CD4-positive, alpha-beta T cell treated with Interleukin-10 for 1 hour (primary cell): ENCODE measurements at places on chromosomes 12 and 14.

DNA sequence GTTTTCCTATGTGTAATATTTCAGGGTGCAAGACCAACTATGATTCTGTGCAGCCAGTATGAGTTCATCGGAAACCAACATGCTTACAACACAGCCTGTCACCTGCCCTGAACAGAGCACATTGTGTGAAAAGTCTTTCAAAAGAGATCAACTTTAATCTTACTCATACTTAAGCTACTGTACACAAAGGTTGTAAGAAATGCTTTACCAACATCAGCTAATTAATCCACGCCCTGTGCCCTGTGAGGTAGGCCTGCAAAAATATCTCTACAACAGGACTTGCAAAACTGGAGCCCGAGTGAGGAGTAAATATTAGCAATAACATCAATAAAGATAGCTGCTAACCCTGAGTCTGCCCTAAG, 15.1 kb downstream of the APPL2 start:
- no peak for DNase-seq

DNA sequence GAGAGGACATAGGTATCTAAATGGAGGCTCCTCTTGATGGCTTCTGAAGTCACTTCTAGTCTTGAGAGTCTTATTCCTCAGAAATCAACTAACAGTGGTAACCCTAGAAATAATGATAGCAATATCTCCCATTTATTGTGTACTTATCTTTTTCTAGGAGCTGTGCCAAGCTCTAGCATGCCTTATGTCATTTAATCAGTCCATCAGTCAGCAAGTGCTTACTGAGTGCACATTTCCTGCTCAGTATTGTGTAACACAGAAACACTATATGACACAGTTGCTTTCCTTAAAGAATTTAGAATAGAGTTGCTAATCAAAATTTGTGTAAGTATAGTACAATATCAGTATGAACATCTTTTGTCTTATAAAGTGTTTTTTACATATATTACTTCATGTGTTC, 36.6 kb downstream of the KRT76 start:
- no peak for DNase-seq

GRCh38 chr12:100127766-100128511, 14.7 kb downstream of the BLTP3B start:
- DNase-seq, result no peak

DNA sequence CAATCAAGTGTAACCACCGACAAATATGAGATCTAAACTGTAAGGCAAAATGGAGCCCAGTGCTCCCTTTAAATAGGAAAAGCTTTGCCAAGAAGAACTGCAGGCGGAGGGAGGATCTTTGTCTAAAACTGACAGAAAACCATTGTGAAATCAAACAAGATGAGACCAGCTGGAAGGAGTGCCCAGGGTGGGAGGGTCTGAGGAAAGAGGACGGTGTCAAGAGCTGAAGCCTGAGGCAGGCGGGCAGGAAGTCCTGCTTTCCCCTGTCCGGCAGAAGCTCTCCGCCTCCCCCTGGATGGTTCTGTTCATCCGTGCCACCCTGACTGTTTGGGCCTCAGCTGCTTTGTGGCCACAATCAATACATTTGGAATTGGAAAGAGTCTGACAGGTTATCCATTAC, 37.5 kb downstream of the CDC42BPB start:
- no peak for DNase-seq

DNA sequence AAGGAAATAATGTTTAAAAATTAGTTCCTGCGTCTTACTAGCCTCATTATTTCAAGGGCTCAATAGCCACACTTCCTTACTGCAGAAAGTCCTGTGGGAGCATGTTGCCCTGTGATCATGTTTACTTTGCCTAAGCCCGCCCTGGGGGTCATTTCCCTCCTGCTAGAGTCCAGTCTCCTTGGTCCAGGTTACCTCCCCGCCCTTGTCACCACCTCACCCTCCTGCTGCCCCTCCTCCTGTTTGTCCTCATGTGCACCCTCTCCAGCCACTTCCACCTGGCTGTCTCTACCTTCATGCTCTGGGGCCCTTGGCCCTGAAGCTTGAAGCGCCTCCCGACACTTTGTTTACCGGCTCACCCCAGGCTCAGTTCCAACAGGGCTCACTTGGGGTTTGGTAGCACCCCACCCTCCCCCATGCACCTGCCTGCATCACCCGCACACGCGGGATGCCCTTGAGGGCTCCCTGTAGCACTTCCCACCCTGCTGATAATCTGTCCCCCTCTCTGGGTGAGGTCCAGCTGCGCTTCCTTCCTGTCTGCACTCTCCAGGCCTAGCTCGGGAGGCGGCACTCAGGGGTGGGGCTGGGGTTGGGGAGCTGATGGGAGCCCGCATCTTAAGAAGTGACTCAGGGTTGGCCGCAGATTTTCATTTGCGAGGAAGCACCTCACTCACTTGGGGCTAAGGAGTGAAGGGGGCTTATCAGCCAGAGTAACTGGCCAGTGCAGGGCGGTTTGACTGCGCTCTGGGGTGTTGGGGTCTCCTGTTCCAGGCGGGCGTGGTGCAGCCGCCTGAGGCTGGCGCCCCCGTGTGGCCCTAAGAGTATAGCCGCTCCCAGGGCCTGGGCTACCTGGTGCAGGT, 40.1 kb downstream of the SMIM41 start:
- peak; percentile 41 for DNase-seq

DNA sequence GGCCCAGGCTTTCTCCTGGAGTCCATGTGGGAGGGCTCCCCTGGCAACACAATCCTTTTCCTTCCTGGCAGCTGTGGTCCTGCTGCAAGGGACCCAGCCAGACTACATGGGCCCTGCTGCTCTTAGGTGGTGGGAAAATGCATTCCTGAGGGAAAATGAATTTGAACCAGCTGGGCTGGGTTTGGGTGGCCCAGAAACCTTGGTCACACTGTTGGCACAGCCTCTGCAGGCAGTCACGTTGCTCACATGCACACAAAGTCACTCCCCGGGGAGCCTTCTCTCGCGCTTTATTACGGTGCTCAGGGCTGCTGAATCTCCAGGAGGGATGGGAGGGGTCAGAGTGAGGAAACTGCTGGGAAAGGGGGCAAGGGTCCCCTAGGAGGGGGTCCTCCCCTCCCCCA, 17.2 kb downstream of the PLEKHG3 start:
- no peak for DNase-seq

DNA sequence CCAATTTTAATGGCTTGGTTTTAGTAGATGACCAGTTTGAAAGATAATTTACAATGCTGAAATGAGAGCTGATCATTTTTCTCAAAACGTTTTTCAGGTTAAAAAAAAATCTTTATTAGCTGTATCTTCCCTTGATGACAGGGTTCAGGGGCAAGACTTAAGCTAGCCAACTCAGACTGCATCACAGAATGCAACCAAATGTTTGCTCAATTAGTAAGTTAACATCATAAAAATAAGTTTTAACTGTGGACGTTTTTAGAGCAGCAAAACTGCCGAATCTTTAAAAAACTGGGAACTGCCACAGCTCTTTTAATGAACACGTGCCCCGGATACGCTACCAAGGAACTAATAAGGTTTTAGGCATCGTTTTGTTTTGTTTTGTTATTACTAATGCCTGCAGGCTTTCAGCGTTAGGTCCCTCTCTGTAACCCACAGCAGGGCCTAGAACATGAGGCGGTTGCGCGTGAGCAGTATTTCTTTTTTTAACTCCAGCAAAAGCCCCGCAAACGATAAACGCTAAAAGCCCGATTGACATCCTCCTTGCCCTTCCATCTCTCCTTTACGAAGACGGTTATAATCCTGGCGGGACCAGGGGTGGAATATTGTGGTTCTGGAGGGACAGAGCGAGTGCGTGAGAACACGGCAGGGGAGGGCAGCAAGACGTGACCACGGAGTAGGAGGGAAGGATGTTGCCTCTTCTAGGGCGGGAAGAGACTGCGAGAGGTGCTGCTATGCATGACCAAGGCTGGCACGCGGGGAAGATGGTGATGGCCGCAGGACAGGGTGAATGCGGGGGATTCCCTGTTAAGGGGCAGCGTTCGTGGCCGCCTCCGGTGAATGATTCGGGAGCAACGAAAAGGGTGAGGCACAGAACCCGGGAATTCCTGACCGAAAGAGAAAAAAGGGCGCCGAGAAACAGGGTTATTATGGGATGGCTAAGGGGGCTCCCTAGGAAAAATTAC, 652 bp downstream of the SUPT16H start:
- DNase-seq, result peak; percentile 53

DNA sequence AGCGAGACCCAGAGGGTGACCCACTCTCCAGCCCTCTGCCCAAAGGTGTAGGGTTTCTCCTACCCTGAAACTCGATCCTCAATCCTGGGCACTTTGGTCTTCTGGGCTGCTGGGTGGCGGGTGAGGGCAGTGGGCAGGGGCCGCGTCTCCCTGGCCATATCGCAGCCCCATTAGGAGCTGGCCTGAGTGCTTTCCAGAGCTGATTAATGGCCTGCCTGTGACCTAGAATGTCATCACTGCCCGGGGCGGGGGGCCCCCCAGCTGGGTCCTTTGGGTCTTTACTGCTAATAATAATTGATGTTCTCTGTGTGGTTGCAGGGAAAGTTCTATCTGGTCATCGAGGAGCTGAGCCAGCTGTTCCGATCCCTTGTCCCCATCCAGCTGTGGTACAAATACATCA, 47.8 kb downstream of the HRK start:
- no peak for DNase-seq

DNA sequence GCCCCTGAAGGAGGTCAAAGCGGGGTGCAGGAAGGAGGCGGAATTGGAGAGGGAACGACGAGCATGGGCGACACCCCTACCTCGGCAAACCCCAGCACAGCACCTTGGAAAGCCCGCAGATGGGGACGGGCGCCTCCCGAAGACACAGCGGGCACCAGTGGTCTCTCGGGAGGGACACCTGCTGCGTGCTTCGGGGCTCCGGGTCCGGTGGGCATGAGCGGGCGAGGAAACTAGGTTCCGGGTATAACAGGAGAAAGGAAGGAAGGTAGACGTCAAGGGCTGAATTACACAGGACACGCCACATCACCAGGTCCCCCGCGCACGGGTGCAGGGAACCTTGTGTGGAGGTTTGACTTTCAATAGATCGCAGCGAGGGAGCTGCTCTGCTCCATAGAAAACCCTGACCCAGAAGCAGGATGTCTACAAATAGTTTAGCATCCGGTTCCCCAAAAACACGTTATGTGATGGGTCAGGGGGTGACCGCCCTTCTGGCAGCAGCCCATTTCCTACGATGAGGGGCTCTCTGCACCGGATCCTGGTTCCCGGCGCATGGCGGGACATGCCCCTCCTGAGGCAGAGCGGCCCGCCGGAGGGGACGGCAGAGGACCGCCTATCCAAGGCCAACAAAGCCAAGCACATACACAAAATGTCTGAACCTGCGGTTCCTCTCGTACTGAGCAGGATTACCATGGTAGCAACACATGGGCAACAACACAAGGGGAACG, 196.9 kb downstream of the ALG10 start:
- DNase-seq, result no peak

DNA sequence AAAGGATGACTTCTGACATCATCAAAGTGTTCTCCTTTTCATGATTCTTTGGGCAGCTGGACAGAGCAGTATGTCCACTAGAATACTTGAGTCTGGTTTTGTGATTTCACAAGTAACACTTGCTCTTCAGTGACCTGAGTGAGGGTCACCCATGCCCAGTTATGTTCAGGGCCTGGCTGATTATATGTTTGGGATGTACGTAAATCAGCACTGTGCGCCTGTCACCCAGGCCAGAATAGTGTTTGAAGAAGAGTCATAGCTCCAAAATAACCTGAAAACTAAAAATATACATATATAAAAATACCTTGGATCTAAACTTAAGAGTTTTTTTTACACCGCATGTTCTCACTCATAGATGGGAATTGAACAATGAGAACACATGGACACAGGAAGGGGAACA, 3.8 kb downstream of the BICD1 start:
- DNase-seq, result no peak

- no peak for DNase-seq
Observed at GRCh38 chr14:39168591-39168990, 1.5 kb downstream of the TRAPPC6B start.

- peak; percentile 52 for DNase-seq
Observed at GRCh38 chr12:3135522-3136461, 58.6 kb downstream of the TSPAN9 start.

DNA sequence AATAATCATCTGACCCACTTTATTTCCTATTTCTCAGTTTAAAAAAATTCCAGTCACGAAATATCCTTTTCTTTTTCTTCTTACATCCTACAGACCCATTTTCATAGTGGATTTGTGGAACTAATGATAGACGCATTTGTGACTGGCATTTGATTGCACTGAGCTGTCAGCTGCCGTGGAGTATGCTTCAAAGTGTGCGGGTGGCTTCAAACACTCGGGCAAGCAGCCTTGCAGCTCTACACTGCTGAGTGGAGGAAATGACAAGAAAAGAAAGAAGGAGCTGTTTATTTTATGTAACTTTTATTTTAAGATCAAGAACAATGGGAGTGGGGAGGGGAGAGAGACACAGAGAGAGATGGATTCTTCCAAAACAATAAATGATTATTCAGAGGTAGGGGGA, 112.8 kb upstream of the NAP1L1 start:
- DNase-seq, result no peak

DNA sequence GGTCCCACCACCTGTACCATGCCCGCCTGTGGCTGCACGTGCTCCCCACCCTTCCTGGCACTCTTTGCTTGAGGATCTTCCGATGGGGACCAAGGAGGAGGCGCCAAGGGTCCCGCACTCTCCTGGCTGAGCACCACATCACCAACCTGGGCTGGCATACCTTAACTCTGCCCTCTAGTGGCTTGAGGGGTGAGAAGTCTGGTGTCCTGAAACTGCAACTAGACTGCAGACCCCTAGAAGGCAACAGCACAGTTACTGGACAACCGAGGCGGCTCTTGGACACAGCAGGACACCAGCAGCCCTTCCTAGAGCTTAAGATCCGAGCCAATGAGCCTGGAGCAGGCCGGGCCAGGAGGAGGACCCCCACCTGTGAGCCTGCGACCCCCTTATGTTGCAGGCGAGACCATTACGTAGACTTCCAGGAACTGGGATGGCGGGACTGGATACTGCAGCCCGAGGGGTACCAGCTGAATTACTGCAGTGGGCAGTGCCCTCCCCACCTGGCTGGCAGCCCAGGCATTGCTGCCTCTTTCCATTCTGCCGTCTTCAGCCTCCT, 1.1 kb downstream of the INHBE start:
- peak; percentile 69 for DNase-seq

DNA sequence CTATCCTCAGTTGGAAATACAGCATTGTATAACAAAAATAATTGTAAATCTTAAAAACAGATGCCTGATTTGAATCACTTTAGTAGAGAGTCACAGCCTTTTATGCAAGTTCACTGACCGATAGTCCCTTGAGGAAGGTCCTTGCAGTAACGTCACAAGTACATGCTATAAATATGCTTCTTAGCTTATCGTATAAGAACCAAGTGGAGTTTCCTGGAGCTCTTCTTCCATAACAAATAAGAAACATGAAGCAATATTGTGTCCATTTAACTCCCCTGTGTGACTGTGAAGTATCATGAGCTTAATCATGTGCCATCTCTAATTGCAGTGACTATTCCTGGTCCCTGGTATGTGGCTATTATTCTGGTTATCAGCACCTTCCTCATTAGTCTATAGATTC, 107.9 kb downstream of the SLC38A4 start:
- DNase-seq, result no peak

- DNase-seq, result no peak
Observed at GRCh38 chr12:91663744-91664143, 481.1 kb upstream of the DCN start.

DNA sequence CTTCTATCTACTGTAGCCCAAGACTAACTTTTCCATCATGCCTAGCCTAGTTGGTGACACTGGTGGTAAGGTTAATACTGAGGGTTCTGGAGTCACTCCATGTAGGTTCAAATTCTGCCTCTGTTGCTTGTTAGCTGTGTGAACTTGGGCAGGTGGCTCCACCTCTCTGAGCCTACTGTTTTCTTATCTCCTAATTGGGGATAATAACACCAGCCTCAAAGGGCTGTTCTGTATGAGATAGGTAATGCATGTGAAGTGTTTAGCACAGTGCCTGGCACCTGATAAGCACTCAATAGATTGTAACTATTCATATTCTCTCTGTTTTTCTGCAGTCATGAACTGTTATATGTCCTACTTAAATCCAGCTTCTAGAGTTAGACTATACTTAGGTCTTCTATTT, 17.5 kb upstream of the SPPL3 start:
- no peak for DNase-seq
